Stromal cell of bone marrow (primary cell): ENCODE measurements at places on chromosomes 4 and X.

DNA sequence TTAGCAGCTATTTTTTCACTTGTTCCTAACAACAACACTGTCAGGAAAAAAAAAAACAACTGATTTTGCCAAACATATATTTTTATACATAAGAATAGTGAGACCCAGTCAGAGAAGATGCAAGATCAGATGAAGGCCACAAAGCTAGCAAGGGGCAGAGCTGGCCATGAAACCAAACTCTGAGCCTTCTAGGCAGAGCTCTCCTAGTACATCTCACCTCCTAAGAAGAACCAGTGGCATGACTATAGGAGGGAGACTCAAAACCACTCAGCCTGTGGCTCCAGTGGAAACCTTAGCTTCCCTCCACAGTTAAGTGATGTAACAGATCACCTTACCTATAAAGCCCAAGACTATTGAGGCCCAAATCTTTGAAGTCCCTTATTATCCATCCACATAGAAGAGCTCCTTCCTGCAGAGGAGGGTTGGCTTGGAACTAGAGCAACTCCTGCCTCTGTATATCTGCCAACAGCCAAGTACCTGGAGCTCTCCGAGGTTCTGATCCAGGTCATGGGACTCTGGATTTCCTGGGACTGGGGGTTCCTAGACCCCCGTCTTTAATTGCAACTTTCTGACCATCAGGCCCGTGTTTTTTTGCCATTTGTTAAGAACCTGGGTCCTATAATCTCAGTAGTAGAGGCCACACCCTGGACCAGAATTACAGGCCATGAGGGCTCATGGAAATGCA is 136.5 kb downstream of the SH3KBP1 start:
- no peak for DNase-seq

GRCh38 chr4:22500128-22500611 is 15.7 kb downstream of the ADGRA3 start:
- DNase-seq, result no peak

GRCh38 chrX:7512845-7513244 is 330.1 kb upstream of the VCX start:
- DNase-seq, result no peak

- no peak for DNase-seq
These were observed 177.7 kb downstream of the CRLF2 start for GRCh38 chrX:1034717-1035116.
